ENCODE measurements at places on chromosomes 1 and 21.

GRCh38 chr21:18529254-18529653 lies 125.7 kb upstream of the TMPRSS15 start:
- no peak for DNase-seq

DNA sequence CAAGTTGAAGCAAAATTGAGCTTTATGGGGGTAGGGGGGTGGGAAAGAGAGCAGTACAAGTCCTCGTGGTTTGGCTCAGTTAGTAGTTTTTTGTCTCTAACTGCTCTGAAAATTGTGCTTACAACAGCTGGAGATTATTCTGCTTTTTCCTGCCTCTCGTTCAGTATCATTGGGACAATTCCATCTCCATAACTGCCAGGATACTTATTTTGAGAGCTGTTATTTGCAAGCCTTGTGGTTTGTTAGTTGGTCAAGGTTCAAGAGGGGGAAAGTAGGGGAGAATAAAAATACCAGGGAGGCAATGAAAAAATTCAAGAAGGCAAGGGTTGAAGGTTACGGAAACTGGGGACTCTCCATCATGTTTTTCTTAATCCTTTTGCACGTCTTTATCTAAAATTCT lies 811.8 kb upstream of the ADGRL2 start:
- DNase-seq: no peak

GRCh38 chr21:35319684-35320283 lies 270.7 kb upstream of the RUNX1 start:
- DNase-seq: no peak

GRCh38 chr1:229237320-229237719 lies 33.6 kb upstream of the RAB4A start:
- no peak for DNase-seq

GRCh38 chr1:85894651-85895050 lies 186.4 kb upstream of the ZNHIT6 start:
- peak; percentile 66 for DNase-seq

GRCh38 chr21:38354231-38354630 lies 97.4 kb downstream of the KCNJ15 start:
- DNase-seq: peak; percentile 43

- no peak for DNase-seq
Measured at GRCh38 chr1:31987135-31987619, 26.5 kb upstream of the KHDRBS1 start.

DNA sequence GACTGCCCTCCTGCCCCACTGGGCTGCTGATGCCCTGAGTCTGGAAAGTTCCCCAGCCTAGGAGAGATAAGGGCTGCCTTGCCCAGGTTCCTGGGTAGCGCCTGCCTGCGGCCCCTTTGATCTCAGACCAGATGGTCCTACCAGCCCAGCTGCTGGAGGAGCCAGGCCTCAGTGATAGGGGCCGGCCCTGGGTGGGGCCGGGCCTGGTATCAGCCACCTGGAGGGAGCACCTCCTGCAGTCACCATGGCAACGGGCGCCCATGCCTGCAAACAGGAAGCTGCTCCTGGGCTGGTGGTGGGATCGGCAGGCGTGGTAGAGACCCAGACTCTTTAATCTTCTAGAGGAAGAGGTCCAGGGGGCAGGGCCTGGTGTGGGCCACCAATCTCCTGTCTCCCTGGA lies 119.7 kb upstream of the WNT4 start:
- DNase-seq: no peak

DNA sequence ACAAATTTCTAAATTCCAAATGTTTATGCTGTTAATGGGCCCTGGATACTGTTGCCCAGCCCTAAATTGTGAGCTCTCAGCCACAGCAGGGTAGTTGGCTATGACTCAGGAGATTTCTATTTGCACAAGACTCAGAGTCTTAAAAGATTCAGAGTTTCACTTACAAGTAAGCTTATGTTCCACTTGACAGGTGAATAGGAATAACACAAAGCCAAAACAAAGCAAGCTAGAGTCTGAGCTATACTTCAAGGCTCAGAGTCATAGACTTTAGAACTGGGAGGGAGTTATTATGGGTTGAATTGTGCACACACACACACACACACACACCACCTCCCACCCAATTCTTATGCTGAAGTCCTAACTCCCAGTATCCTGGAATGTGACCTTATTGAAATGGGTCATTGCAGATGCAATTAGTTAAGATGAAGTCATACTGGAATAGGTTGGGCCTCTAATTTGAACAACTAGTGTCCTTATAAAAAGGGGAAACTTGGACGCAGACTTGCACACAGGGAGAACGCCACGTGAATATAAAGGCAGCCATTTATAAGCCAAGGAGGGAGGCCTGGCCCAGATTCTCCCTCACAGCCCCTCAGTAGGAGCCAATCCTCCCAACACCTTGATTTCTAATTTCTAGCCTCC lies 30.2 kb downstream of the PRDX6 start:
- DNase-seq: no peak

- no peak for DNase-seq
Measured at GRCh38 chr1:204514828-204515227, 1.4 kb upstream of the MDM4 start.

DNA sequence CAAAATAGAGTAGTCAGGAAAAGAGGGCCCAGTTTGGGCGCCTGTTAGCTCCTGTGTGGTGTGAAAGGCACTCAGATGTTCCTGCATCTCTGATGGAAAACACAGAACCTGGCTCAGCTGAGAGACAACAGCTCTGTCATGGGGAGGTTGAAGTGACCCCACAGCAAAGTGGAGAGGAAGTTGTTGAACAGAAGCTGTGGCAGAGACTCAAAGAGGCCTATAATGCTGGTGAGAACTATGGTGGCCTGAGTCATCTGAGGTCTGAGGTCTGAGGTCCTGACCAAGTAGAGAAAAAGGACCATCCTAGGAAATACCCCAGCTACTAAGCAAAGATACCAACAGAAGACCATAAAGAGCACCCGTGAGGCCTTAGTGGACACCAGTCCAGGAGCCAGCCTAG lies 45.6 kb upstream of the JAK1 start:
- no peak for DNase-seq

GRCh38 chr1:203649999-203650836 lies 23.6 kb downstream of the ATP2B4 start:
- no peak for DNase-seq

GRCh38 chr21:21921410-21922232 lies 923.4 kb downstream of the NCAM2 start:
- no peak for DNase-seq

DNA sequence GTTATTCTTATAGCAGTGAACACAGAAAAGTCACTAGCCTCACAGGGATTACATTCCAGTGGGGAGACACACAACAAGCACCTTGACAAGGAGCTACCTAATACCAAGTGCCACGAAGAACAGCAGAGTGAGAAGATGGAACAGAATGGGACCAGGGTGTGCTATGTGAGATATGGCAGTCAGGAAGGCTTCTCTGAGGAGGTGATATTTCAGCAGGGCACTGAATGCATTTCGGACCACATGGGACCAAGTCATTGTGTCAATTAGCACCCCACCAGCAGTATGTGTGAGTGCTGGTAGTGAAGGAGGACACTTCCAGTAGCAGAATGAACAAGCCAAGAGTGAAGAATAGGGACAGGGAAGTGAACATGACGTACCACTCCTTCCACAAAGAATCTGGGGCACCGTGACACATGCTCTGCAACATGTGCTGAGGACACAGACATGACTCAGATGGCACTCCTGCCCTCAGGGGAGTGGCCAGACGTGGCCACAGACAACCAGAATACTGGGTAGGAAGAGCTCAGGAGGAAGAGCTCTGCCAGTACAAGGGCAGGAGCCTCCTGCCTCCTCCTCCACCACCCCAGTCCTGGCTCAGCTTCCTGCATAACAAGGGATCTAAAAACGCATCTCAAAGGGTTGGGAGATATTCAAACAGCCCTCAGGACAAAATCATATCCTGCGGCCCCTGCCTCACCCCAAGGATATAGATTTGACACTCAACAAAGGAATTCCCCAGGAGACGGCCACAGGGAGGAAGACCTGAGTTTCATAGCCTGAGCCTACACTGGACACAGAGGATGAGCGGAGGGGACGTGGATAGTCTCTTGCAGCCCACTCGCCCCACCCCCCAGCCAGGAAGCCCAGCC lies 102.5 kb downstream of the TRABD2B start:
- DNase-seq: peak; percentile 63

DNA sequence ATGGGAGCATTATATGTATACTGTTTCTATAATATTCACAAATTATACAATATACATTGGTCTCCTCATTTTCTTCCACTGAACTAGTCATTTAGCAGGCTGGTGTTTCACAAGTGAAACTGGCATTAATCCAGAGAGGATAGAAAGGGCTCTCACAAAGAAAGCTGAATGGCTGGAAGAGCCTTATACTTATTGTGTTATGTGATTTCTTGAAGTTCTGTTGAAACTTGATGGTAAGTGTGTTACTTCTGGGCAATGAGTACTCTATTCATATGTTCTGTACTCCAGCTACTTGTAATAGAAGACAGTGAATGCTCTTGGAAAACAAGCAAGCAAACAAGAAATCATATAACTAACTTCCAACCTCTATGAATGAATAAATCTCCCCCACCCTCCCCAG lies 14.9 kb downstream of the STX12 start:
- no peak for DNase-seq

GRCh38 chr21:32726839-32727686 lies 750 bp downstream of the SYNJ1 start:
- no peak for DNase-seq

GRCh38 chr1:18239671-18240070 lies 132.1 kb downstream of the IGSF21 start:
- no peak for DNase-seq

GRCh38 chr1:26431979-26432695 lies at the start of gene DHDDS:
Gene DHDDS, plus strand, starts transcription at chr1:26432321. Its CDS starts 625 bp downstream, at chr1:26432946.
- DNase-seq: peak; percentile 98

DNA sequence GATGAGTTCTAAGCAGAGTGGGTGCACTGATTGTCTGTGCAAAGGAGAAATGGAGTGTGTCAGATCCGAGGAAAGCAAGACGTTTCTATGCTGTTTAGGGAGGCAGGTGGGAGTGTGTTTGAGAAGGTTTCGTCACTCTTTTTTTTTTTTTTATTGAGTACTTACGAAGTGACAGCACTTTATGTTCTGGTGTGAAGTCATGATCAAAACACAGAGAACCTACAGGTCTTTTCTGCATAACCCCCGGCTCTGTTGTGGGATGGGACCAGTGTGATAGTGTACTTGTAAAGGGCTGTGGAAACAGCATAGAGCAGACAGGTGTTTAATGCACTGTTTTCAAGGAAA lies 26.7 kb downstream of the MIA3 start:
- DNase-seq: no peak

DNA sequence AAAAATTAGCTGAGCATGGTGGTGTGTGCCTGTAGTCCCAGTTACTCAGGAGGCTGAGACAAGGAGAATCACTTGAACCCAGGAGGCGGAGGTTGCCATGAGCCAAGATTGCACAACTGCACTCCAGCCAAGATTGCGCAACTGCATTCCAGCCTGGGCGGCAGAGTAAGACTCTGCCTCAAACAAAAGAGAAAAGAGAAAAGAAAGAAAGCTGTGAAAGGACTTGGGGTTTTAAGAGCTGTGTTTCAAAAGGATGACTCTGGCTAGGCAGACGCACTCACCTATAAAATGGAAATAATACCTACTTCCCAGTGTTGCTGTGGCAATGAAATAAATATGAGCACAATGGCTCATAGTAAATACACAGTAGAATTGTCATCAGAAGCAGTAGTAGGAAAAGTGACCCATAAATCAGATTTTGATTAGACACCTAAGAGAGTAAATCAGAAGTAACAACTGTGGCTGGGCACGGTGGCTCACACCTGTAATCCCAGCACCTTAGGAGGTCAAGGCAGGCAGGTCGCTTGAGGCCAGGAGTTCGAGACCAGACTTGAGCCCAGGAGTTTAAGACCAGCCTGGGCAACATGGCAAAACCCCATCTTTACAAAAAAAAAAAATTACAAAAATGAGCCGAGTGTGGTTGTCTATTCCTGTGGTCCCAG lies 45.9 kb upstream of the PUM1 start:
- DNase-seq: no peak

GRCh38 chr1:41907446-41907845 lies 11.3 kb downstream of the HIVEP3 start:
- no peak for DNase-seq

DNA sequence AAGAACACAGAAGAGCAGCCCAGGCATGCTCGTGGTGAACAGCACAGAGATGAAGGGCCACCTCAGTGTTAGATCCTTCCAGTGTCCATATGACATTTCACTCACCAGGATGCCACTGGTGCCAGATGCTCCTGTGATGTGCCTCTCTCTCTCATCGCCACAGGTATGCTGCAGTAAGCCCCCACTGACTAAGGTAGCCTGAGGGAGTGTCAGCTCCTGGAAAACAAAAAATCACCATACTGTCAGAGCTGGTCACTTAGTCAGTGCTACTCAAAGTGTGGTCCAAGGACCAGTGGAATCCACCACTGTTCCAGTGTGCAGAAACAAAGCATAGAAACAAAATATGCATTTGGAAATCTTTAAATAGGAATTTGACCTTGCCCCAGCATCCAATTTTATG lies 27.1 kb upstream of the BCL9 start:
- no peak for DNase-seq

GRCh38 chr1:160741092-160741501 lies 2.0 kb downstream of the SLAMF7 start:
- no peak for DNase-seq

GRCh38 chr21:27799861-27800260 lies 833.0 kb upstream of the ADAMTS5 start:
- no peak for DNase-seq

- no peak for DNase-seq
Measured at GRCh38 chr1:154867841-154868605, 2.1 kb downstream of the KCNN3 start.

- DNase-seq: no peak
Measured at GRCh38 chr1:212127221-212127620, 91.7 kb downstream of the DTL start.

- no peak for DNase-seq
Measured at GRCh38 chr1:36731226-36732014, 248.7 kb upstream of the CSF3R start.

- no peak for DNase-seq
Measured at GRCh38 chr21:44714905-44715304, 3.5 kb upstream of the TSPEAR start.

DNA sequence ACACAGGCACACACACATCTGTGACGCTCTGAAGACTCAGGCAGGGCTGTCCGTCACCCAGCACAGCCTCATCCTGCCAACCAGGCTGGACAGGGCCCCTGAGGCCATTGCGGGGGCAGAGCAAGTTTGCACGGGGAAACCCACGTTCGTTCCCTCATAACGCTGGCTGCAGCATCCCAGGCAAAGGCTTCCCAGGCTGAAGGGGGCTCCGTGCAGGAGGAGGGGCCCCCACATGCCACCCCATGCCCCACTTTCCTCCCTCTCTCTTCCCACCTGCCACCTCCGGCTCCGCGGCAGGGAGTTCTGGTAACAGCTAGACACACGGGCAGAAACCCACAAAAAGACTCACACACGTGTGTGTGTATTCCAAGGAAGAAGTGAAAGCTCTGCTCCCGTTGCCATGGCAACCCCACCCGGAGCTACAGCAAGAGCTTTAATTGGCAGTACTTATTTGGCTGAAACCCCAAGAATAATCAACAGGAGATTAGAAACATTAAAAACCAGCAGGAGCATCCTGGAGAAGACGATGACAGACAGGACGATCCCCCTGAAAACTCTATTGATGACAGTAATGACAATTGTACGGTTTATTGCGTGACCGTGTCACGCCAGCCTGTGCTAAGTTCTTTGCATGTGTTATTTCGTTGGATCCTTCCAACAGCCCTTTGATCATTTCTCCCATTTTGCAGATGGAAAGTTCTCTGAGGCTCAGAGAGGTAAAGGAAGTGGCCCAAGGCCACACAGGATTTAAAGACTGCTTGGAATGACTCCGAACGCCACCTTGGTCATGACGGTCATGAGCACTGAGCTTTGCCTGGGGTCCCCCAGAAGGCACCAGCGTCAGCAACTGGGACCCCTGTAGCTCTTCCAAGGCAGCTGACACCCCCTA lies 247.1 kb downstream of the NPHP4 start:
- no peak for DNase-seq

- no peak for DNase-seq
Measured at GRCh38 chr1:184183919-184184318, 132.4 kb downstream of the TSEN15 start.
